ENCODE measurements at places on chromosomes 6 and 20.

DNA sequence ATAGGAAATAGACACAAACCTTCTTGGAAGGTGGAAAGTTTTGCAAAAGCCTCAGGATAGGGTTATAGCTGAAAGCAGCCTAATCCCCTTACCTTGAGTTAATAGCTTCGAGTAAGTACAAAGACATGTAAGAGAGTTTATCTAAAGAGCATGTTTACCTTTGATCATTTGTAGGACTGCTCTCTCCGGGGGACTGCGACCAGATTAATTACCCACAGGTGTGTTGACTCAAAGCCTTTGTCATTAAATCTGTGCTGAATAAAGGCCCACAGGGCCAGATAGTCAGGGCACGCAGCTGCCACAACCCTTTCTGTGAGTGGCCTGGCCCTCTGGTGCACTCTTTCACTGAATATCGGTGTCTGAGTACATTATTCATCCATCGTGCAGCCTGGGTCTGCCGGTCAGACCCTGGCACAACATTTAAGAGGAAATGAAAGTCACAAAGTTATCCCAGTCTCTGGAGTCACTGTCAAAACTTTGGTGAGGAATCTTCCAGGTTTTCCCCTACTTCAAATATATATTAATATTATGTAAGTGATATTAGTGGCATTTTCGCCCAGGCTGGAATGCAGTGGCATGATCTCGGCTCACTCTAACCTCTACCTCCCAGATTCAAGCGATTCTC, 5.4 kb upstream of the MICA start:
- no peak for DNase-seq

DNA sequence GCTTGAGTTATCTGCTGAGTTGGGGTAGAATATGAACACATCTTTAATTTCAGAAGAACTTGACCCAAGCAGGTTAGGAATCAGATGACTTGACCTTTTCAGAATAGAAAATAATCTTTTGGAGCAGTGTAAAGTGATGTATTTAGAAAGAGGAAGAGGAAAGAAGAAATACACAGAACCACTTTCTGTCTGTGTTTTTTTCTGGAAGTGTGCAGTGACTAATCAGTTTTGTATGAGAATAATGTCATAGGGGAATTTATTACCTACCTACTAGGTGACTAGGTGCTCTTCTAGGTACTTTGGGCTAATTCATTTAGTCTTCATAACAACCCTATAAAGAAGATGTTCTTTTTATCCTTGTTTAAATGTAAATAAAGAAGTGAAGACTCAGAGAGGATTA, 3.0 kb downstream of the PPP1R14C start:
- DNase-seq = no peak

GRCh38 chr6:56188429-56188828, 59.0 kb downstream of the COL21A1 start:
- DNase-seq = no peak

DNA sequence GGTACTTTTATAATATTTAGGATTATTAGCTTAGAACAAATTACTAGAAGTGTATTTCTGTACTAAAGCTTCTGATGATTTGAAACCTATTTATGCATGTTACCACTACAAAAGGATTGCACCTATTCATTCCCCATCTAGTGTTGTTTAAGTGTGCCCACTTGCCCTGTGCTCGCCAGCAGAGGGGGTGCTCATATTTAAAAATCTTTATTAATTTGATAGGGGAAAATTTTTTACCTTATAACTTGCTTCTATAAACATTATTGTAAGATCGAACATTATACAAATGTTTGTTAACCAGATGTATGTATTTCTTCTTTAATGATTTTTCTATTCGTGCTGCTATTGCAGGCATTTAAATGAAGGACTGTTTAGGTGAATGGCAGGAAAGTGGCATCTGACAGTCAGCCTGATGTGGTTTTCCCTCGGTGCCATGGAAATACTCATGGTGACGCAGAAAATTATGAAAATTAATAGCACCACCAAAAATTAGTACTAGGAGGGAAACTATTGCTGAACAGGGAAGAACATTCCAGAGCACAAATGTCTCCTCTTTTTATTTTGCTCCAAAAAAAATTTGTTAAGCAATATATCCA, 44.1 kb upstream of the FNDC1 start:
- no peak for DNase-seq

DNA sequence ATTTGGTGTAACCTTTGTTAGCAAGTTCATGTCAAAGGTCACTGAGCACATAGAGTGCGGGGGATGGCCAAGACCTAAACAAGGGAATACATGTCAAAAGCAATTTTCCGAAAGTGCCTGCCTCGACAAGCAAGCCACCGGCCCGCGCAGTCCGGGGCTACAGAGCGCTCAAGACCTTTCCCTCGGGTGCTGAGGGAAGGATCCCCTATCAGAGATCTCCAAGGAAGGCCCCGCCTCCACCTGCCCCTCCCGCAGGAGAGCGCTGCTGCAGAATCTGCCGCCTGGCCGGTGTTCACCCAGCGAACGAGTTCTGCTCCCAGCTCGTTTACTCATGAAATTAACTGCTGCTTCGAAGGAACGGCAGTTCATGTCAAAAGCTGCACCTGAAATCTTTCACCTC, 252.7 kb downstream of the BMP7 start:
- no peak for DNase-seq

DNA sequence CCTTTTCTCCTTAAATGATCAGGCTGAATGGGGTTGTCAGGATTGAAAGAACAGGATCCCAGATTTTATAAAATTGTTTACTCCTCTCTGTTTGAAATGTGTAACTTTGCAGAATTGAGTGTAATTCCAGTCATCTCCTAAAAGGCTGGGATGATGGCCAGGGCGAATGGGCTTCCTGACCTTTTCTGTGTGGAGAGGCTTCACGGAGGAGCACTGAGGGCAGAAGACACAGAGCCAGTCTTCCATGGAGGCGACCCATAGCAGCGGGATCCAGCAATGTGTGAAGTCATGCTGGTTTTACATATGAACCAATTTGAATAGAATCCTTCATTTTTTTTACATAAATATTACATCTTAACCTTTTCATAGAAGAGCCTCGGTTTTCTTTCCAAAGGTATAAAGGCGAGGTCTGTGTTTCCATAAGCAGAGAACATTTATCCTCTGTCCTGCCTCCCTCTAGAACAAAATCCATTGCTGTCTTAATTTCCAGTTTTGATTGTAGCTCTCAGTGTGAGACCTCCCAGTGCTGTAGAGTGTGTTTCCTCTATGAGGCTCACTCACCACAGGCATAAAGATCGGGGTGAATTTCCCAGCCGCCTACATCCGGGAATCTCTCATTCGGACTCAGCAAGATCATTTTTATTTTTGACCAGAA, 369.7 kb upstream of the FLRT3 start:
- no peak for DNase-seq

DNA sequence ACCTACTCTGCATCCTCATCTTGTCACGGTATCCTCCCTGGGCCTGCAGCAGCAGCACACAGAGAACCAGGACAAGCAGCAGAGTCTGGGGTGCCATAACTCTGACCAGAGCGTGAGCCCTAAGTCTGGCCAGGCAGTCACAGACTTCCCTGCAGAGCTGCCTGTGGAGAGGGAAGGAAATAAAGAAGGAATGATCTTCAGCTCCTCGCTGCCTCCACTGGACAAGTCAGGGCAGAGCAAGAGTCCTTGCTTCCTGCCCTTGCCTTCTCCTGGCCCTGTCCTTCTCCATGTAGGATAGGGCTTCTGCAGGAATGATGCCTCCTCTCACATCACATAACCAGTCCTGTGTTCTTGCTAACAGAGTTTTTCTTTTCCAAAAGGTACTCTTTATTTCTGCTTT, 15.9 kb upstream of the WFDC11 start:
- DNase-seq = no peak

GRCh38 chr6:84777888-84778287, 13.5 kb upstream of the TBX18 start:
- DNase-seq = no peak

- DNase-seq = no peak
Observed at GRCh38 chr6:163525926-163526325, 111.4 kb downstream of the QKI start.

DNA sequence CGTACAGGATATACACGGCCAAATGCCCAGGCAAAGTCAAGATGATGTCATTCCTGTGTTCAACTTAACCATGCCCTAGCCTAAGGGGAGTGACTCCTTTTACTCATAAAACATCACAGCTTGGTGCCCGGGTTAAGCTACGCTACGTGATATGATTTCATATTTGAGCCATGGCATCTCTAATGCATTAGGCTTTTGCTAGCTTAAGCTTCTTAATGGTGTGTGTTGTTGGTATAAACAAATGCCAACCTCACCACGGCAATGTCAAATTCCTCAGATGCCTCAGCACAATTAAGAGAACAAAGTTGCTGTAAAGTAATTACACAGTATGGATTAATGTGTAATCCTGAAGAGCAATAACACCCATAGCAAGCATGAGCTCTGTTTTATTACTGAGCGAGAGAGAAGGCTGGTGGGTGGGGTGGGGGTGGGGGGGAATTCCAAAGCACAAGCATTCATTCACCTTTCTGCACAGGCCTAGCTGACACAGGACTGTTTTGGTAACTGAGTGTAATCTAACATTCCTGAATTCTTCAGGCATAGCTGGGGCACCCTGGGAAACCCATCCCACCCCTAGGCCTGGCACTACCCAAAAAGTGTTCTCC, 44.7 kb upstream of the CNKSR3 start:
- peak; percentile 50 for DNase-seq

DNA sequence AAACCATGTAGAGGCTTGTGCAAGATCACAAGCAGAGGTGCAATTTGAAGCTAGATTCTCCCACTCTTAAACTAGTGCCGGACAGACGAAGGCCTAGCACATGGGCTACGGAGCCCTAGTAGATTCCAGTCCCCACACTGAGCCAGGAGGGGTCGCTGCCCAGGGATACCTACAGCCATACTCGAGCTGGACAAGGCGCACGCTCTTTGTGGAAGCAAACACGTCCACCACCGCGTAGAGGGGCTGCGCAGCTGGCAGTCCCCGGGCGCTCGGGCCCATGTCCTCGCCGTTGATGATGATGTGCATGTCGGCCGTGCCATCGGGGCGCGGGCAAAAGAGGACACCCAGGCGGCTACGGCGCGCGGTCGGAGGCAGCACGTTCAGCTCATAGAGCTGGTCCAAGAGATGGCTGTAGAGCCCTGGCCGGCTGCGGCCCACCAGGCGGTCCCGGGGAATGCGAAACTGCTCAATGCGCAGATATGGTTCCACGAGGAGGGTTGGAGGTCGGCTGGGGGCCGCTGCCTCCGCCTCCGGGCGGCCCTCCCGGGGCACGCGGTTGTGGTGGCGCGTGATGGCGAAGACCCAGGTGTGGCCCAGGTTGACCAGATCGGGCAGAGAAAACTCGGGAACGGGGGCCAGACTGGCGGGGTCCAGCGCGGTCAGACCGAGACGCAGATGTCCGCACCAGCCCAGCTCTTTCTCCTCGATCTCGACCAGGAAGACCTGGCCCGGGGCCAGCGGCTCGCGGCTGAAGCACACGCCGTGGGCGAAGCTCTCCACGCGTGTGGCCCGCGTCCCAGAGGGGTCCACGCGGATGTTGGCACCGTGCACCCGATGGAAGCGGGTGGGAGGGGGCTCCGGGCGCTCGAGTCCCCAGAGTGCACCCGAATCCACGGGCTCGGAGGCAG, 677 bp downstream of the NEURL2 start:
- DNase-seq = peak; percentile 89

- no peak for DNase-seq
Observed at GRCh38 chr20:10758446-10758845, 84.6 kb upstream of the JAG1 start.

GRCh38 chr6:114580882-114581281, 238.1 kb upstream of the HS3ST5 start:
- DNase-seq = no peak

GRCh38 chr20:35235881-35236280, 9.4 kb downstream of the MMP24 start:
- no peak for DNase-seq

DNA sequence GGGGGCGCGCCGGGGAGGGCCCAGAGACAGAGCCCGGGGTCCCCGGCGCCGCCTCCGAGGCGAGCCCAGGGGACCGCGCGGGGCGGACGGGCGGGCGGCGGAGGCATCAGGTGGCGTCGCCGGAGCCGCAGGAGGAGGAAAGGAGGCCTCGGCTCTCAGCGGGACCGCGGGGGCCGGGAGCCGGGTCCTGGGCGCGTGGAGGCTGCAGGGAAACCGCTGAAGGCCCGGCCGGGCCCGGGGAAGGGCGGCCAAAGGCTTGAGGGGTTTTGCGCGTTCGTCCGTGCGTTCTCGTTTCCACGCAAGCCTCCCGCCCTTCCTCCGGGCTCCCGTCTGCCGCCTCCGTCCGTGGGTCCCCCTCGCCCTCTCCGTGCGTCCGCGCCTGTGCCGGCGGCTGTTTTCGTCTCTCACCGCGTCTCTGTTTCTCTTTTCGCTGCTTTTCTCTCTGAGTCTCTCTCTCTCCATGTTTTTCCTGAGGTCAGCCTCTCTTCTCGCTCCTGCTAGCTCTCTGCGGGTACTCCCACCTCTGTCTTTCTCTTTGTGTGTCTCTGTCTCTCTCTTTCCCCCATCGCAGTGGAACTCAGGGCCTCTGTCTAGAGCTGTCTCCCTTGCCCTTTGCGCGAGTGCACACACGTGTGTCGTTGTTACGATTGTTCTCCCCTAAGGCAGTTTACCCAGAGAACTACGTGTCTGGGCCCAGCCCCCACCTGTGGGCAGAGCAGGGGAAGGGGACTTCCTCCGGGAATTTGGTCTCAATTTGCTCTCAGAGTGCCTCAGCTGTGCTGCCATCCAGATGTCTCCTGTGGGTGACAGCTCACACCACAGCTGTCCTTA, 2.1 kb downstream of the IRF4 start:
- no peak for DNase-seq

DNA sequence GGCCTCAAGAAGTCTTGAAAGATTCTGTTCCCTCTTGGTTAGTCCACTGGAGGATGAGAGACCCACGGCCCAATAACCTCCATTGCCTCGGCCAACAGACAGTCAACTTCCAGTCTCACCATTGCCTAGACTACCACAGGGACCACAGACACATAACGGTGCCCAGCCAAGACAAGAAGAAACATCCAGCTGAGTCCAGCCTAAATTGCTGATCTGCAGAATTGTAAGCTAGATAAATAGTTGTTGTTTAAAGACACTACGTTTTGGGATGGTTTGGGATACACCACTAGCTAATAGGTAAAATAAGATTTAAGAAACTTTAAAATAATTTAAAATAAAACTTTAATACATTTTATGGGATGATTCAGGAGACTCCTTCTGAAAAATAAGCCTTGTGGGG, 324.7 kb upstream of the JAG1 start:
- no peak for DNase-seq

- no peak for DNase-seq
Observed at GRCh38 chr20:39474879-39475278, 512.7 kb downstream of the DHX35 start.

GRCh38 chr6:46190889-46191288, 20.1 kb upstream of the ENPP5 start:
- DNase-seq = no peak

DNA sequence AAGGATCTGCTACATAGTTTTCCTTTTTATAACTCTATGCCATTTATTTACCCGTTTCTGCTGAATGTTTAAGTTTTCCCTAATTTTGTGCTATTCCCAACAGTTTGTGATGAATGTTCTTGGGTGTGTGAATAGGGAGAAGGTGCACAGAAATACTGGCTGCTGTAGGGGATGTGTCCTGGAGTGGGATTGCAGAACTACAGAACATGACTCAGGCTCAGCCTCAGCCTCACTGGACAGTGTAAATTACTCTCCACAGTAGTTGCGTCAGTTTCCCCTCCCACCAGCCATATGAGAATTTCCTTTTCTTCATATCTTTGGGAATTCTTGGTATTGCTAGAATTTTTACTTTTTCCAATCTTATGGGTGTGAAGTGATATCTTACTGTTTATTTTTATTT, 57.0 kb downstream of the SLX4IP start:
- DNase-seq = no peak
